ENCODE measurements at places on chromosomes 7 and 10.

- DNase-seq: peak; percentile 36
Observed at GRCh38 chr10:21318540-21319167, 206.8 kb downstream of the SKIDA1 start.

DNA sequence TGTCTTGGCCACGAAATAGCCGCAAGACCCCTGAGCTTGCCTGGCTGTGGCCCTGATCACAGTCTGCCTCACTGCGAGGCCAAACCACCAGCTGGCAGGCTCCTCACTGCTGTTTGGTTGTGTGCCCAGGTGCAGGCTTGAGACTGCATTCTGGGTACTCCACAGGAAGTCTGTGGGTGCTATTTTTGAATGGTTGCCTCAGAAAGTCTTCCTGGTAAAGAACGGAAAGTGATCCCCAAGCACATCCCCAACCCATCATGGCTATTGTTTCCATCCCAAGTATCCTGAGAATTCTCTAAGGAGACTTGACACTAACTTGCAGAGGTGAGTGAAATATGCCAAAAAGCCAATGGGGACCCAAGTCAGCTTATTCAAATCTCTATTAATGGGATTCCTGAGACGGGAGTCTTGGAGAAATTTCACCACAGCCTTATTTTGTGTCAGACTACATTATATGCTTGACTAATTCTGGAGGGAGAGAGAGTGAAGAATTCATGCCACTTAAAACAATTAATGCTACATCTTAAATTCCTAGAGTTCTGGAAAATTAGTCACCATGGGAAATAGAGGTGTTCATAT lies 170.9 kb downstream of the RAMP3 start:
- DNase-seq: no peak

DNA sequence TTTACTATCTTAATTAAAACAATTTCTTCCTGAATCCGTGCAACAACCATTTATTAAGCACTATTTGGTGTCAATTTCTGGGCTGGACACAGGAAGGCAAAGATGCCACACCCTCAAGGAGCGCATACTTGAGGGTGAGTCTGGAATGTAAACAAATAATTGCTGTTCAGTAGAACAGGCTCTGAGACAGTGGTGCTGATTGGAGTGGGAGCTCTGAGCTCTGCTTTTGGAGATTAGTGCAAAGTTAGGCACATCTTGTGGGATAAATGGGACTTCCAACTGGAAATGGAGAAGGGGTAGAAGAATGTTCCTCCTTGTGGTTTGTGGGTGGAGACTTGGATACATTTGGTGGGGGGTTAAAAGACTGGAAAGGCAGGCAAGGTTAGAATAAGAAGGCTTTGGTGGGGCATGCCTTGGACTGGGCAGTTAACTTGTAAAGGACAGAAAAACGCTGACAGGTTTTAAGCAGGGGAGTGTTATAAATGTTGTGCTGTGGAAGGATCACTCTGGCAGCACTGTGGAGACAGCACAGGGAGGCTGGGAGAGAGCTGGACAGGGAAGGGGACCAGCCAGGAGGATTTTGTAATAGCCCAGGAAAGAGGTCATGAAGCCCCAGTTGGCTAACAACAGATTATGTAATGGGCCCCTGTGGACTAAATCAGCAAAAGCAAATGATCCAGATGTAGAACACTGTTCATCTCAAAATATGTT lies 80.7 kb downstream of the ZNF365 start:
- DNase-seq: no peak

DNA sequence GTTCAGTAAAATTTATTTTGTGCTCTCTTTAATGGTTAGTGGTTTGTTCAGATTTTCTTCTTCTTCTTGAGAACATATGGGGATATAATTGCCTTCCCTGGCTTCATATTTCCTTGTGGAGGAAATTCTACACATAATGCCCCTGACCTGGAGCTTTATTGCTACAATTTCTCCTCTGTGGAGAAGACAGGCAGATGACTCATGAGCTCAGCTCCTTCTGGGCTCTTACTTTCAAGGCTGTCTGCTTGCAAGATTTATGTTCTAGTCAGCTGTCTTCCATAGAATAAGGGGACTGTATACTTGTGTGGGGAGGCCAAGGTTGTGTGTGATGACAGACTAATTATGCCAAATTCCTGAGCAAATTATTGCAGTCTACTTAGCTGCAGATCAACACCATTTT lies 1.6 kb downstream of the LRRD1 start:
- DNase-seq: no peak

DNA sequence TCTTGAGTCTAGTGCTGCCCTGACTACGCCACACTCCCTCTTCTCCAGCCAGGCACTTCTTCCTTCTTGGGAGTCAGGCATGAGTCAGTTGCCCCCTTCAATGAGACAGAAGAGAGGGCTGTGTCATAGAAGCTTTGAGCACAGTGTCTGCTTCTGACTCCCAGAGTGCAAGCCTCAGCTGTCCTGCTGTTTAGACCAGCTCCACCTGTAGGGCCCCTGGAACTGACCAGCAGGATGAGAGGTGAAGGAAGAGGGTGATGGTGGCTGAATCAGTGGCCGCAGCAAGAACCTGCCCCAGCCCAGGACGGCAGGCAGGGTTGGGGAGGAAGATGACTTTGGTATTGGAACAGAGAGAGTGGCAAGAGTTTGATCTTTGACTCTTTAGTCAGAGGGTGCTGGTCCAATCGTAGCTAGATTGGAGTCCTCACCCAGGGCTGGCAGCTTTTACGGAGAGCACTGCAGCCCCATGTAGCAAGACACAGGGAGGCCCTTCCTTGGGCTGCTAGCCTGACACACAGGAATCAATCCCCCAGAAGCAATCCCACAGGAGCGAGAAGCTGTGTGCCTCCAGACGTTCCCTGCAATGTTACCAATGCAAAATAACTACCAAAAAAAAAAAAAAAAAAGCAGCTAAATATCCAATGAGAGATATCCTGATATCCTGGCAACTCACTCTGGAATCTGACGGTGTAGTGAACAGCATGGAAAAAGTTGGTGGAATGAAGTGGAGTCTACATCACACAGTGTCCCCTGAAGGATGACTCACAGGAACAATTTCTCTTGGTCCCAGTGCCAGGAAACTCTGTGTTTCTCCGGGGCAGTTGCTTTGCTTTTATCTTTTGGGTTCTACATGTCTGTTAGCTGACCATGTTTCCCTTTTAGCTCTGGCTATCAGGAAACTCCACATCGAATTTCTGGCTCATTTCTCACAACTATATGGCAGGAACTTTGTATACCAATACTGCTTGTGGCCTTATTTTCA lies 6.9 kb downstream of the C10orf62 start:
- DNase-seq: no peak

GRCh38 chr10:8069627-8070026 lies 15.1 kb downstream of the GATA3 start:
- DNase-seq: no peak

DNA sequence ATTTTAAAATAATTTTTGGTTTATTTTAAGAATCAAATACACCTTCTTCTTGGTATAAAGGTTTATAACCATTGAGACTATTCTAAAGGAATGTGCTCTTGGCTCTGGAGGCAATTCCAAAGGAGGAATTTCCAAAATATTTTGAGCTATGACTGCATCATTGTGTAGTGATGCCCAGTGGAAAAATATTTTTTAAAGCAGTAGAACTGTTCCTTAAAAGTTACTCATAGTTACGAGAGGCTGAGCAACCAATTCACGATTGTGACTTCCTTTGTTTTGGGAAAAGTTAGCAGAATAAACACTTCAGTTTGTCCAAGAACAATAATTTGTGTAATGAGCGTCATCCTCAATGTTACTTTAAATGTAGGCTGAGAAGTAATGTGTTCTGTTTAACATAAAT lies 233.6 kb downstream of the BAMBI start:
- DNase-seq: no peak

DNA sequence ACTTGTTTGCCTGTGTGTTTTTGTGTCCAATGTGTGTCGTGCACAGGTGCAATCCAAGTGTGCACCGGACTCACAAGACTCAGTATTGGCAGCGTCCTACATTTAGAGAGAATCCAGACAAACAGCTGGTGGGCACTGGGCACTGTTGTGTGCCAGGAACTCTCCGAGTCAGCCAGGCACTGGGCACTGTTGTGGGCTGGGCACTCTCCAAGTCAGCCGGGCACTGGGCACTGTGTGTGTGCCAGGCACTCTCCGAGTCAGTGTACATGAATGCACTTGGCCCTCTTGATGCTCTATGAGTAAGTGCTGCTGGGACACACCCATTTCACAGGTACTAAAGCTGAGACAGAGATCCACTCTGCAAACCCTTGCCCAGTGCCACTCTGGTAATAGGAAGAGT lies 303.5 kb downstream of the PTPRN2 start:
- DNase-seq: no peak

- DNase-seq: no peak
Observed at GRCh38 chr10:71076473-71077142, 135.8 kb upstream of the UNC5B start.

DNA sequence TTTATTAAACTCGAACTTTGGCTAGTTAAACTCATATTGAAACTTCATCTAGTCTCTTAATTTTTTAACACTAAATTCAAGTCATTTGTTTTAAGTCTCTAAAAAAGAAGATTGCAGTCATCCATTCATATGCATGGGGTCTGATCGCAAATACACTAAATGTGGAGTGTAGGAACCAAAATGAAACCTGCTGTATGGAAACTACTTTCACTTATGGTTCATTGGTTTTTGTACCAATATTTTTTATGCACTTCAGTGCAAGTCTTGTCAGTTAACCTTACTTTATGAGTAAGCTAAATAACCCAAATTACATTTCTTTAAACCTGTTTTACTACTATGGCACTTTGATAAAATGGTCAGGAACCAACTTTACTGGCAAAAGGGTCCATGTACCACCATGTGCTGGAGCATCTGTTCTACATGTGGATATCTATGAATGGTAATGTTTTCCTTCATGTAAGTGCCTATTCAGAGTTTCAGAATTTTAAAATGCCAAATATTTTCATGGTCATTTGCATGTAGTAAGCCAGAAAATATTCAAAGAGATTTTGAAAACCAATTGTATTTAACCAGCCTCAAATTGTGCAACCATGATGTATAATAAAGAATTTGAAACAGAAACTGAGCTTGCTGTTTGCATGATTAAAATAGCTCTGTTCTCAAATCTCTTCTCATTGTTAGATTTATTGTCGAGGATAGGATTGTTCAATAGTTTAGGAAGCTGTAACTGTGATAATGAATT lies 7.6 kb upstream of the SUPV3L1 start:
- no peak for DNase-seq

- no peak for DNase-seq
Observed at GRCh38 chr7:143049362-143049761, 2.8 kb upstream of the OR6V1 start.

DNA sequence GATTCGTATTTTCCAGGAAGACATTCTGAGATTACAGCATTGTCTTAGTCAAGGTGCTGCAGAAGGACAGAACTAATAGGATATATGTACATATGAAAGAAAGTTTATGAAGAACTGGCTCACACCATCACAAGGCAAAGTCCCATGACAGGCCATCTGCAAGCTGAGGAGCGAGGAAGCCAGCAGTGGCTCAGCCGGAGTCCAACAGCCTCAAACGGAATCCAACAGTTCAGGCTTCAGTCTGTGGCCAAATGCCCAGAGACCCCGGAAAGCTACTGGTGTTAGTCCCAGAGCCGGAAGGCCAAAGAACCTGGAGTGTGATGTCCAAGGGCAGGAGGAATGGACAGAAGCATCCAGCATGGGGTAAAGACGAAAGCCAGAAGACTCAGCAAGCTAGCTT lies 4.4 kb upstream of the ZFAND2A start:
- no peak for DNase-seq

DNA sequence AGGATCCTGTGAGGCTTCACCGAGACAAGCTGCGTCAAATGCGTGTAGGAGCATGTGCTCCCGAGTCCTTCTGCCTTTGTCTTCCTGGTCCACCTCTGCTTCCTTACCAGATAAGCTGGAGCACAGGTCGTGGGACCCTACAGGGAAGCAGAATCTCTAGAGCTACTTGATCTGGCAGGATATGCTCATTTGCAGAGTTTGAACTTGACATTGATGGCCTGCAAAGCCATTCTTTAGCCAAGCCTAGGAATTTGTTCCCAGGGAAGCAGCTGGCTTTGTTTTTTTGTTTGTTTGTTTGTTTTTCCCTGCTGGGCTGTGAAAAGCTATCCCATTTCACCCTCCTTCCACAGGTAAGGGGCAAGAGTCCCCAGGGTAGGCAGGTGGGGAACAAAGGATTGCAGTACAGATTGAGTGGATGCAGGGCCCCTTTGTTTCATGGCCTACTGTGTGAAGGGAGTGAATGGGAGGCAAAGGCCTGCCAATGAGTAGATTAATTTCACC lies 200.0 kb upstream of the BMPER start:
- DNase-seq: no peak

DNA sequence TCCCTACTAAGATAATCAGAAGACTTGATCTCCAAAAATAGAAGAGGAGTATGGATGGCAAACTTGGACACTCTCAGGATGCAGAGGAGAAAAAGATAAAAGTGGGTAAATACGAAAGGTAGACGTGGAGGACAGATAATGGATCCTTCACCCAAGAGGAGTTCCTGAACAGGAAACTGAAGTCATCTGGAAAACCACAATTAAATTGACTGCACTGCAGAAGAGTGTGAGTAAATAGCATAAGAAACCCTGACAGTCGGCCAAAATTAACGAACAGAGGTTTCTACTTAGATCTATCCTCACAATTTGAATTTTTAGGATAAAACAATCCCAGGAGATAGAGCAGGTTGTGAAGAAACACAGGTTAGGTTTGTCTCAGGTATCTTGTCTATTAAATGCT lies 70.5 kb downstream of the SDK1 start:
- no peak for DNase-seq

- no peak for DNase-seq
Observed at GRCh38 chr7:11829954-11830353, 2.0 kb downstream of the THSD7A start.

DNA sequence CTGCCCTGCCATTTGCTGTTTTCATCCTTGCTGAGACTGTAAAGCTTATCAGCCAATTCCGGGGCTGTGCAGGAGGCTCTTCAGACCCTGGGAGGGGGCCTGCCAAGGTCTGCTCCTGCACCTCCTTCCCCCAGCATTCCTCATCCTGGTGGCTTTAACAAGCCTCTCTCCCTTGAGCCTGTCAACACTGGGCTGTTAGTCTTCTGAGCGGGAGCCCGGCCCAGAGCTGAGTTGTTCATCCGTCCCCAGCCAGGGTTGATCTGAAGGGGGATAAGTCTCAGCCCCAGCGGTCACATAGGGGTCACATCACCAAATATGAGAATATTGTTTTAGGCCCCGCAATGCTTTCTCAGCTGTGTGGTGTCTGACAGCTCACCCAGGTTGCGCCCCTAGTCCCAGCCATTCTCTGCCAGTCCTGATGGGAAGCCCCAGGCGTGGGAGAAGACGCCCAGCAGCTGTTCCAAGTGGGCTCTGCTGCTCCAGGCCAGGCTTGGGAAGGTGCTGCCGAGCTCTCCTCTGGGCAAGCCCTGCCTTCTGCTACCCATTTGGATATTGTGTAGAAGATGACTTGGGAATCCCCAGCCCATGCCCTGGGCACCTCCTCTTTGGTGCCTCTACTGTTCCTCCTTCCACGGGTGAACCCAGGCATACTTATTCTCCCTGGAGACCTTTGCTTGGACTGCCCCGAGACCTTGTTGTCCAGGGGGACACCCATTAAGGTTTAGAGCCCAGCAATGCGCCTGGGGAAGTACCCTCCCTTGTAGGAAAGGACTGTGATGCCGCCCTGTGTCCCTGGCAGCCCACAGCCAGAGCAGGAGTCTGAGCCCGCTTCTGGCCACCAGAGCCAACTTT lies 23.5 kb upstream of the TRIM8 start:
- no peak for DNase-seq
